Thoracic aorta (tissue), 2 donors: ENCODE measurements at places on chromosomes 2 and 18. TPM values are rescaled to one million over a fixed set of nuclear protein-coding genes. Genes with fewer than 3 reads are reported as not detected.

The AOX1 gene
- total RNA-seq, result 56.1 TPM

The REG3G gene
- not detected for total RNA-seq

The PROM2 gene
- 3.5 TPM for total RNA-seq

The GALNT3 gene
- total RNA-seq, result 3.5 TPM

The BCL2 gene
- 22.9 TPM for total RNA-seq

The EHD3 gene
- 35.8 TPM for total RNA-seq

The ADI1 gene
- 120 TPM for total RNA-seq

The IMPA2 gene
- total RNA-seq, result 8.4 TPM

The OSR1 gene
- 180 TPM for total RNA-seq

The PSMG2 gene
- 65.9 TPM for total RNA-seq

The NEU4 gene
- total RNA-seq, result 22.0 TPM

The ICA1L gene
- 12.9 TPM for total RNA-seq

The UGT1A5 gene
- total RNA-seq, result not detected

The ELOA2 gene
- total RNA-seq, result not detected

The CCBE1 gene
- 1.8 TPM for total RNA-seq

The RFTN2 gene
- 18.9 TPM for total RNA-seq

The C2orf66 gene
- not detected for total RNA-seq

The STPG4 gene
- total RNA-seq, result not detected

The SGPP2 gene
- 0.28 TPM for total RNA-seq

The DSC3 gene
- total RNA-seq, result 12.9 TPM

The CYP27C1 gene
- 0.35 TPM for total RNA-seq

The RESP18 gene
- total RNA-seq, result not detected
